CD4-positive, alpha-beta T cell treated with Interleukin-21 for 1 hour (primary cell): ENCODE measurements at places on chromosomes 1 and 21.
A peak's percentile ranks its signal among the peaks of the same experiment; 100 is the strongest.

DNA sequence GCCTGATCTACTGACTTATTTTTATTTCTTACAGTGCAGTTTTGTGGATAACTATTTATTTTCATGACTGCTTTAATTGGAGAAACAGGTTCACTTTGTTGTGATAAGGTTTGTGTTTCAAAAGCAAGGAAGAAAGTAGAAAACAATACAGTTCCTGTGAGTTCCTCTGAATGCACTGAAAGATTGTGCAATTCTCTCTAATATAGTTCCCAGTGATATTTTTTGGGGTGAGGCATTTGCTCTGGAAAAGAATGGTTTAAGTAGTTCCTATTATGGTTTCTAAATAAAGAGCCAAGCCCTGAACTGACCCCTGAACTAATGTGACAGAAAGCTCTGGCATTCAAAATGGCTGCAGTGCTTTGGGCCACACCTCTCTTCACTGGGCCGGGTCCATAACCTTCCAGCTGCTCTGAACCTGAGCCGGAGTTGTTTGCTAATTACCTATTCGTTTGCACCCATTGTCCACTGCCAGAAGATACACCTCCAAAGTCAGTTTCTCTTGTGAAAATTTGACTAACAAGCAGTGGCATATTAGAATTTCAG lies 56.6 kb upstream of the VTCN1 start:
- DNase-seq: no peak

GRCh38 chr21:37045556-37045955 lies 27.3 kb downstream of the PIGP start:
- no peak for DNase-seq

DNA sequence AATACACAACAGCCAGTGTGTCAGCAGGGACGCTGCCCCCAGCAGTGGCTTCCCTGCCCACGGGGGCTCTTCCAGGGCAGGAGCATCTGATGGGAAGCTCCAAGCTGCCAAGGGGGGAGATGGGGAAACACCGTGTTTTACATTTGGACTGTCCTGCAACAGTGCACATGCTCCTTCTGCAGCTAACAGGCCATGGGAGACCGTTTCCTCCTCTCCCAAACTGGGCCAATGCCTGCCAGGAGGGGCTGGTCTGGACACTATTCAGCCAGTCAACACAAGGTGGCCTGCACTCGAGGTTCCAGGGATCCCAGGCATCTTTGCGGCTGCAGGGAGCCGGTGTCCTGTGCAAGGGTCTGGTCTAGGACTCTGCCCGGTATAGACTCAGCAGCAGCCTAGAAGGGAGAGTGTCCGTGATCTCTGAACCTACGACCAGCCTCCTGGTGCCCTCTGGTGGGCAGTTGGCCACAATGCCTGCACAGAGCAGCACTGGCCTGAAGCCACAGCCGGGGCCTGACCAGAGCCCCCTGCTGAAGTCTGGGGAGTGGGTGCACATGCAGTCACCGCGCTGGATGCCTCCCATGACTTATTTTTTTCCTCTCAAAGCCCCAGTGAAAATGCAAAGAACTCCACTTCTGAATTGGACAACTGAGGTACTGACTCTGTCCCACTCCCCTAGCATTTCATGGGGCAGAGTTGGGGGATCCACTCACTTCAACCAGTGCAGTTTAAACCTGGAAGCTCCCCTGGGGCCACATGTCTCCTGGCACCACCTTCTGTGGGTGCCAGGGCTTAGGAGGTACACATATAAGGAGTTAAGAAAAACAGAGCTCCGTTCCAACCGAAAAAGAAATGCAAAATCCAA lies 33.3 kb downstream of the RCC2 start:
- DNase-seq: peak; percentile 29

DNA sequence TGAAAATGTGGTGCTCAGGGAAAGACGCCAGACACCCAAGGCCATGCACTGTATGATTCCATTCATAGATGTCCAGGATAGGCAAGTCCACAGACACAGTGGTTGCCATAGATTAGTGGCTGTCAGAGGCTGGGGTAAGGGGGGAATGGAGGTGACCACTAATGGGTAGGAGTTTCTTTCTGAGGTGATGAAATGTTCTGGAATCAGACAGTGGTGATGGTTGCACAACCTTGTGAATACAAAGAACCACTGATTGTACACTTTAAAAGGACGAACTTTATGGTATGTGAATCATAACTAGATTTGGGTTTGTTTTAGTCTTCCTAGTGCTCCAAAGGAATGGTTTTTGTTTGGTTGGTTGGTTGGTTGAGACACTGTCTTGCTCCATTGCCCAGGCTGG lies 51.7 kb downstream of the PRAMEF20 start:
- DNase-seq: no peak

DNA sequence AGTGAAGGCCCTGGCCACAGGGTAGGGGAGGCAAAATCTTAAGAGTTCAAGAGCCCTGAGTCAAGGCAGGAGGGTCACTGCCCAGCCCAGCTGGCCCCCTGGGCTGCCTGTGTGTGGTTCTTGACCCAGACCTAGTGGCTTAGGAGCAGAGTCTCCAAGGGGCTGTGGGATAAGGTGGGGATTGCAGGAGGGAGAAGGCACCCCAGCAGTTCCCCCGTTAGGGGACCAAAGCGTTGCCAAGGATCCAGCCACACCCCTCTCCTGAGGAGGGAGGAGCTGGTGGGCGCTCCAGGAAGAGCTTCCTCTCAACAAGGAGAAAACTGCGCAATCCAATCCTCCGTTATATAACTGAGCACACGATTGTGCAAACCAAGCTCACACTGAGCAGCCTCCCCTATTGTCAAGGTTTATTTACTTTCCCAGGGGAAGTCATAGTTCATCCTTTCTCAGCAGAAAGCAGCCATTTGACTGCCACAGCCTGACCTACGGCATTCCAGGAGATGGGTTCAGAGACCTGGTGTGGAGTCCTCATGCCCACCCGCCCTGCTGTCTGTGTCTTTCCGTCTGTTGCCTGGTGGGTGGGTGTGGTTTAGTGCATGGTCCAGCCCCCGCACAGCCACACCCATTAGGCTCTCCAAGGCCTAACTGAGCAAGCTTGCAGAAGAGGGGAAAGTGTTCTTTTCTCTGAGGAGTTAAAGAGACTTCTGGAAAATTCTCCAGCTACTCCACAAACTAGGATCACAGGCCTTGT lies 3.5 kb downstream of the EPHX1 start:
- DNase-seq: no peak
